ENCODE measurements at places on chromosomes 13 and 19.

GRCh38 chr13:48144413-48145035 is 49.6 kb upstream of the MED4 start:
- no peak for DNase-seq

GRCh38 chr13:41492432-41493260 is 35.3 kb downstream of the RGCC start:
- no peak for DNase-seq

- DNase-seq, result no peak
These were observed 92.1 kb downstream of the ABCC4 start for GRCh38 chr13:95209109-95209508.

- DNase-seq, result no peak
These were observed 173.4 kb upstream of the SGCG start for GRCh38 chr13:23007426-23007825.

All from activated naive CD8-positive, alpha-beta T cell treated with anti-CD3 and anti-CD28 coated beads, Interleukin-2, amount 50 U/mL, for 16 hours (primary cell).